ENCODE measurements at places on chromosomes 4 and X.

DNA sequence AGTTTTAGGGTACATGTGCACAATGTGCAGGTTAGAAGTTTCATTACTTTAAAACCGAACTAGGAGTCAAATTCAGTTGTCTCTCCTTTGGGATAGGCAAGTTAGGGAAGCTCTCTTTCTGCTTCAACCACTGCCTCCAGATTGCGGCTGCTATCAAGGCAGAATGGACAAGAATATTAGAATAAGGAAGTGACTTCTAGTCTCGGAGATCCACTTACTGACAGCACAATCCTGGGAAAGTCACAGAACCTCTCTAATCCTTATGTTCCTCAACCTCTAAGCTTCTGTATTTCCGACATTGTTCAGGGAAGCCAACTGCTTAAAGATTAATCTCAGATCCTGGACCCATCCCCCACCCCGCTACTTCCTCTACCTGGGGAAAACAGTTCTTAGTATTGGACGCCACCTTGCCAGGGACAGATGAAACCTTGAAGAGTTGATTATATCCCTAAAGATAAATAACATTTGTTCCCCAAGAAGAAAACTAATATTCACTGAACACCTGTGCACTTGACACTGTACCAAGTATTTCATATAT, 2.1 kb downstream of the NUP62CL start:
- no peak for DNase-seq

- no peak for DNase-seq
These were observed 5.2 kb upstream of the RPGR start for GRCh38 chrX:38332505-38332904.

DNA sequence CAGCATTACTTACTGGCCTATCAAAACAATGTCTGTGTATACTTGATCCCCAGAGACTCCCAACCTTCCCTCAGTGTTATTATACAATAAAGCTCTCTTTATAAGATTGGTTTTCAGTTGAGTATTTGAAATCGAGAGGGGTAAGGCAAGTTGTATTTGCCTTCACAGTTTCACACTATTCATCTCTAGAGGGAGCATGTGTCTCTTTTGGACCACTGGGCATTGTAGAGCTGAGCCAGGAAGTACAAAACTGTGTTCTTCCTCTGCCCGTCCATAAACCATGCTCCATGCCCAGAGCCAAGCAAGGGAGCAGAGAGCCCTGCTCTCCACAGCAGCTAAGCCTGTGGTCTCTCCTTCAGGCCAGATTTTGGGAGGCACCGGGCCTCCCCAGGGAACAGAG, 61.5 kb upstream of the HHIP start:
- no peak for DNase-seq

DNA sequence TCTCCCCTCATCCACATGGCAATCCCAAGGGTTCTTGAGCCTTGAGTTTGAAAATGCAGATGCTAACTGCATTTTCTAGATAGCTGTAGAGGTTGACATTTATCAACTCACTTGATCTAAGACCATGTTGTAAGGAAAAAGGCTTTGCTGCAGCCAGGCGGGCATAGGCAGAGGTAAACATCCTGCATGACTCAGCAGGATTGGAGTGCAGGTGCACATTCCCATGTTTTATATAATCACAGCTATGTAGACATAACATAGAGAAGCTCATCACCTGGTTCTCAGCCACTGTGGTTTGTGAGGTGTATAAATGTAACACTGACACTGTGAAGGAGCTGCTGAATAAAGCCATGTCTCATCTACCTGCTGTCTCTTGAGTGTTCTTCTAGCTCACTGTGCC, 62.3 kb upstream of the PDE5A start:
- no peak for DNase-seq

- no peak for DNase-seq
These were observed 571.9 kb downstream of the SPOCK3 start for GRCh38 chr4:166662266-166662843.

DNA sequence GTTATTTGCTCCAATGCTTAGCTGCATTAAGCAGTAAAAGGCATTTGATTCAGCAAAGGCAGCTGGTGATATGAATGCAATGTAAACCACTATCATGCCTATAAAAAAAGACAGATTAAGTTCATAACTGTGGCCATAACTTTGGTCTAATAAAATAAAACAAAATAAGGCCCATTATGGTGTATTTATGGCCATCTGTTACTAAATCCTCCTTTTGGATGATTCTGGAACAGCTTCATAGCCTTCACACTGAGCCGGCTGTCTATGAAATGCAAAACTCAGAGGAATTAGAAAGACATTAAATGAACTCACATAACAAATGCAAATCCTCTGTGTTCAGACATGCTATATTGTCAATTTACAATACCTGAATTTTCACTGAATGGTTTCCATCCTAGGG, 223.7 kb upstream of the FAT4 start:
- no peak for DNase-seq

DNA sequence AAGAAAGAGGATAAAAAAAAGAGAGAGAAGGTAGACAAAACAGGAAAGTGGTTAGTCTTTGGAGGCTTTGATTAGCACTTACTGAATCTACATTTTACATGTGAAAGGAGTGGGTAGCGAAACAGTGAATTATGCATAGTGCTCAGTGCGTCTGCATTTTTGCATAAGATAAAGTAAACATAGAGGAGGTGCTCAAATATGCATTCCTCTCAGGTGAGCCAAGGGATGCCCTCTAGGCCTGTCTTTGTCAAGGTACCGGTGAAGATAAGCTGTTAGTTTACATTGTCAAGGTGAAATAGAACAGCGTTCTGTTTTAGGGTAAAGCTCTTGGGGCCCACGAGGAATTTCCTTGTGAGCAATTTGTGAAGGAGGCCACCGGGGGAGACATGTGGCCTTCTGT, 260.6 kb downstream of the TRIML1 start:
- no peak for DNase-seq

DNA sequence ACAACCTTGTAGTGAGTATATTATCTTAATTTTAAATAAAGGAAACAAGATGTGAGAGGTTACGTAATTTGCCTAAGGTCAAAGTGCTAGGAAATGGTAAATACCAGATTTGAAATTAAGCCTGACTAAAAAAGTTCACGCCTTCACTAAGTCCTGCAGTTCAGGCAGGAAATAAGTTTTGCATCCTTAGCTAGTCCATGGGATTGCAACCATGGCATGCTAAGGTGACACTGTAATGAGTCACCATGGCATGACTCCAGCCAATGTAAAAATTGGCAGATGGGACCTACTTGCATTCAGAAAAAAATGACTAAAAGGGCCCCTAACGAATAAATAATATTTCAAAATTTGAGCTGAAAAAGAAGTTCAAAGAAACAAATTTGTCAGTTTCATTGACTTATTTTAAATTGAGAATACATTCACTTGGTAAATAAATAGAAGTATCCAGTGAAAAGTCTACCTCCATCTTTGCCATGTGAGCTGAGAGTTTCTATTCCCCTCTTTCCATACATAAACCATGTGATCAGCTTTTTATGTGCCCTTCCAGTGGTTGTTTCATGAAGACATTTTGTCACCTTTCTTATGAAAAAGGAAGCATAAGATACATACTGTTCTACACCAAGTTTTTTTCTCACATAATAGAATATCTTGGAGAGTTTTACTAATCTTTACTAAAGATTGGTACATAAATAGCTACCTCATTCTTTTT, 72.4 kb downstream of the ANKRD50 start:
- DNase-seq, result peak; percentile 98

- no peak for DNase-seq
These were observed 93.9 kb upstream of the JADE1 start for GRCh38 chr4:128715616-128716015.

- DNase-seq, result no peak
These were observed 10.0 kb downstream of the SMC1A start for GRCh38 chrX:53412446-53412845.

- DNase-seq, result no peak
These were observed 41.4 kb downstream of the SPRY1 start for GRCh38 chr4:123438031-123438430.

DNA sequence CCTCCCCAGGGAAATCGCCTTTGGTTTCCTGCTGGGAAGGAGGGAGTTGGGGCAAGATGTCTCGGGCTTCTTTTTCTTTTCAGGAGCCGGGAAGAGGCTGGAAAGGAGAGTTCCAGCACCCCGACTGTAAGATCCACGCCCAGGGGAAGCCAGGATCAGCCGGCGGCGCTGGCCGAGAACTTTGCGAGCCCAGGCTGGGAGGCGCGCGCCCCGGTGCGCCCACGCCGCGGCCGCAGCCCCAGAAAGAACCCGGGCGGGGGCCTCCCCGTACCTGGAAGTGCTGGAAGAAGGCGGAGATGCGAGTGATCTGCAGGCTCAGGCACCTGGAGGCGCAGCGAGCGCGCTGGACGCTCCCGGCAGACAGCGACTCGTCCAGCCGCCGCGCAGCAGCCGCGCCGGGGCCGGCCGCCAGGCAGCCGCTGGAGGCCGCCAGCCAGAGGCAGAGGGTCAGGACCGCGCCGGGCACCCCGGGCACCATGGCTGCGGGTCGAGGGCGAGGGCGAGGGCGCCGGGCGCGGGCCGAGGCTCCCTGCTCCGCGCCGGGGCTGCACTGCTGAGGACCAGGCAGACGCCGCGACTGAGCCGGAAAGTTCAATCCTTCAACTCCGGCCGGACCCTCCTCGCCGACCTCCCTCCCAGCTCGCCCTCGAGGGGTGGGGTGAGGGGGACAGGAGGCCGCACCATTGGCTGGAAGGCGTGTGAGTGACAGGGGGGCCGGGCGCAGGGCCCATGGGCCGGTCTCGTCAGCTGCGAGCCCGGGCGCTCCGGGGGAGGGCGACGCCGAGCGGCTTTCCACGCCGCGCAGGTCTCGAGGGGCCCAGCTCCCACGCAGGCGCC, at the start of gene ANOS1:
Gene ANOS1 (minus strand): TSS at position 579 of the 837 bp plus-strand sequence. CDS start 101 bp downstream, at position 478.
- DNase-seq, result no peak

- no peak for DNase-seq
These were observed 252.8 kb downstream of the NAP1L3 start for GRCh38 chrX:93420525-93421082.

GRCh38 chr4:31246856-31247255, 526.7 kb downstream of the PCDH7 start:
- no peak for DNase-seq

DNA sequence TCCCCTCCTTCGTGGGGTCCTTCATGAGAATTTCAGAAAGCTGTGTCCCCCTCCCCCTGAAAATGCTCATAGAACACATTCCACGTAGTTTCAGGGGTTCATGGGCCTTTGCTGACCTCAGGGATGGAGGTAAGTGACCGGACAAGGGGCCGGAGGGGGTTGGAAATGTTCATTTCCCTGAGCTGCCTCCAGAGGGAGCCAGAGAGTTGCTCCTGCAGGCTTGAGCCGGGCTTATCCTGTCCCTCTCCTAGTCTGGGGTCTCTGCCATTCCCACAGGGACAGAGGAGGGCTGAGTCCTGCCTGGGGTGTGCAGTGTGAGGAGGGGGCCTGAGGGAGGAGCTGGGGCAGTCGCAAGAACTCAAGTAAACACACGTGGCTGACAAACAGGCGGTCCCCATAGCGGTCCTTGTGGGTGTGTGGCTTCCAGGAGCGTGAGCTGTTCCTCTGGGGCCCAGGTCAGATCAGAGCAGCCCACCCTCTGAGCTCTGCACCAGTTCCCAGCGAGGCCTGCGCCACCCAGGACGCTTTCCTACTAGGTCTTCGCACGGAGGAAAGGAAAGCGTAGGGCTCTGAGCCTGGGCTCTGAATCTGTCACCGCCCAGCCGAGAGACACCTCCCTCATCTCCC, 62.5 kb downstream of the WFS1 start:
- peak; percentile 27 for DNase-seq

DNA sequence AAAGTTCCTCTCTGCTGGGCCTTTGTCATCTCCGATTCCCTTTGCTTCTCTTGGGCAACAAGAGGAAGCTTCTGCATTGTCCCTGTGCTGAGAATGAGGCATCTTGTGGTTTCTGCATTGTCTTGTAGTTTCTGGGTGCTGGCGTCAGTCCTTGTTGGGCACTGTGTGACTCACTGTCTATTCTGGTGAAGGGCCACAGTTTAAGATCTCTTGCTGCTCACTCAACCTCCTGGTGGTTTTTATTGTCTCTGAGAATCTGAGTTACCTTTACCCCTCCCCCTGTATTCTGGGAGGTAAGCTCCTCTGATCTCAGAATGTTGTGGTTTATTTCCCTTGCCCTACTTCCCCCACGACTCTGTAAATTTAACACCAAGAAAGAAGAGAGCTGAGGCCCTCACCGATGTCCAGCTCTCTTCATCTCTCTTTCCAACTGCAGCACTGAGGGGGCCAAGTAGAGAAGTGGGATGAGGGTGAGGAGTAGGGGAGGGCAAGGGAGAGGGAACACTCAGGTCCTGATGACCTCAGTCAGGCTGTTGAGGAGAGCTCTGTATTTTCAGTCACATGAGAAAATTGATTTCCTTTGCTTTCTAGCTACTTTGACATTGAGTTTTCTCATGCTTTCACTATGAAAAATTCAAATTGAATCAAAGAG, 441.6 kb upstream of the PITX2 start:
- DNase-seq, result peak; percentile 15

- DNase-seq, result no peak
These were observed 630.2 kb downstream of the ARAP2 start for GRCh38 chr4:35614120-35614519.

- peak; percentile 54 for DNase-seq
These were observed 85.4 kb downstream of the GPRIN3 start for GRCh38 chr4:89222170-89222569.

DNA sequence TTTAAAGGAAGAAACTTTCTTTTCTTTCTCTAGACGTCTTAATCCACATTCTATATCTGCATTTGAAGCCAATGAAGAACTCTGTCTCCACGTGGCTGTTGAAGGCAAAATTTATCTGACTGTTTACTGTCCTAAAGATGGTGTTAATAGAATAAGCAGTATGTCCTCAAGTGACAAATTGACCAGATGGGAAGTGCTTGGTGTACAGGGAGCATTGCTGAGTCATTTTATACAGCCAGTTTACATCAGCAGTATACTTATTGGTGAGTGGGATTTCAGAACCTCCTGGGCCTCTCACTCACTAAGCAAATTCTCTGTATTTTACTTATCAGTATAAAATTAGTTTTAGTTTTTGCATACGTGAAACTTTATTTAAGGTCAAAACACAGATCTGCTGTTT, 33.7 kb downstream of the ADAD1 start:
- peak; percentile 3 for DNase-seq

- DNase-seq, result no peak
These were observed 318.6 kb downstream of the PACRGL start for GRCh38 chr4:21018817-21019216.

DNA sequence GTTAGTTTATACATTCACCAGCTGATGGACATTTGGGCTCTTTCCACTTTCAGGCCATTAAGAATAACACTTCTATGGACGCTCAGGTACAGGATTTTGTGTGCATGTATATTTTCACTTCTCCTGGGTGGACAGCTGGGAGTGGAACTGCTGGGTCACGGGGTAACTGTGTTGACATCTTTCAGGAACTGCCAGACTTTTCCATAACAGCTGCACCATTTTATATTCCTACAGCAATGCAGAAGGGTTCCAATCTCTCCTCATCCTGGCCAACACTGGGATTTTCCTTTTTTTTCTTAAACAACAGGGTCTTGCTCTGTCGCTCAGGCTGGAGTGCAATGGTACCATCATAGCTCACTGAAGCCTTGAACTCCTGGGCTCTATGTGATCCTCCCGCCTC, 11.9 kb downstream of the HAUS7 start:
- no peak for DNase-seq

Measured in RKO (cell line).